GM12891 (cell line): ENCODE measurements at places on chromosomes 5 and 9.
A peak's percentile ranks its signal among the peaks of the same experiment; 100 is the strongest.

DNA sequence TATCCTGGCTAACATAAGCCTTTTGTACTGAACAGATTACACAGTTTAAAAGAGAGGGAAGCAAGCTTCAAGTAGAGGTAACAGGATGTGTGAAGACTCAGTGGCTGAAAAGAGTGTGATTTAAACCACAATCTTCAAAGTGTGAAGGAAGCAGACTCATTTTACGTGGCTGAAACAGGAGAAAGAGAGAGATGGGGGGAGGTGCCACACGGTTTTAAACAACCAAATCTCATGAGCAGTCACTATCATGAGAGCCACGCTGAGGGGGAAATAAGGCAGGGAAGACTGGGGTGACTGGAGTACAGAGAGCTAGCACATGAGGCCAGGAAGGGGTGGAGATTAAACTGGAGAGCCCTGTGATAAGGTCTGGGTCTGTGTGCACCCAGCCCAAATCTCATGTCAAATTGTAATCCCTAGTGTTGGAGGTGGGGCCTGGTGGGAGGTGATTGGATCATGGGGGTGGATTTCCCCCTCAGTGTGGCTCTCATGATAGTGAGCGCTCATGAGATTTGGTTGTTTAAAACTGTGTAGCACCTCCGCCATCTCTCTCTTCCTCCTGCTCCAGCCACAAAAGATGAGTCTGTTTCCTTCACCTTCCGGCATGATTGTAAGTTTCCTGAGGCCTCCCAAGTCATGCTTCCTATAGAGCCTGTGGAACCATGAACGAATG lies 318.6 kb upstream of the CD180 start:
- DNase-seq = no peak

DNA sequence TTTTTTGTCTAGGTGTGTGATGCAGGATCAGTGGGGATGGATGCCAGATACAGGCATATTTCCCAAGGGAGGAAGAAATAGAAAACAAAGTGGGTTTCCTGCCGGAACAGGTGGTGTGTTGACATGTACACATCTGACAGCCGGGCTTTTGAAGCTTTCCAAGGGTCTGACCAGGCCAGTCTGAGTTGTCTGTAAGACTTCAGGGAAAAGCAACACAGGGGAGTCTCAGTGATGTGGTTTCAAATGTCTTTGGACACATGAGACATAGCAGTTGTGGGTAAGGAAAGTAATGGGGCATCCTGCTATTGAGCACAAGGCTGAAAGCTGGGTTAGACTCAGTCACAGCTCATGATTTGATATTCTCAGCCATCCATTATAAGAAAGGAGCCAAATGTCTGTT lies 274.9 kb downstream of the PIK3R1 start:
- no peak for DNase-seq

- no peak for DNase-seq
Observed at GRCh38 chr5:54829676-54830535, 155.5 kb downstream of the ESM1 start.

DNA sequence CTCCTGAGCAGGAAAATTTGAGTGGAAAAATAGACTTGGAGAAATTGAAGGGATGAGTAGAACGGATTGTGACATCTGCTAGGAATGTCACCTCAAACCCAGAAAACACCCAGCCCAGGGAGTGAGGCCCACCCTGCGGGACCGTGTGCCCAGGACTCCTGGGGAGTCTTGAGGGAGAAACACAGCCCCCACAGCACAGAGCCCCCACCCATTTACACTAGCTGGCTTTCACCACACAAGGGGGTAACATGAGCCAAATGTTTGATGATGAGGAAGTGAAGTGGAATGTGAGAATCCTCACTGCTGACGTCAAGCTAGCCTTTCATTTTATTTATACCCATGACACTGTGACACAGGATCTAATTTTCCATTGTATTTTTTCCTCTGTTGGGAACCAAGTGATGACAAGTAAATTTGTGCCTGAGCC lies 42.8 kb upstream of the PDE8B start:
- DNase-seq = no peak

- no peak for DNase-seq
Observed at GRCh38 chr5:96905864-96906263, 29.6 kb downstream of the ERAP2 start.

GRCh38 chr9:121780177-121781040 lies 129.0 kb downstream of the DAB2IP start:
- DNase-seq = no peak

DNA sequence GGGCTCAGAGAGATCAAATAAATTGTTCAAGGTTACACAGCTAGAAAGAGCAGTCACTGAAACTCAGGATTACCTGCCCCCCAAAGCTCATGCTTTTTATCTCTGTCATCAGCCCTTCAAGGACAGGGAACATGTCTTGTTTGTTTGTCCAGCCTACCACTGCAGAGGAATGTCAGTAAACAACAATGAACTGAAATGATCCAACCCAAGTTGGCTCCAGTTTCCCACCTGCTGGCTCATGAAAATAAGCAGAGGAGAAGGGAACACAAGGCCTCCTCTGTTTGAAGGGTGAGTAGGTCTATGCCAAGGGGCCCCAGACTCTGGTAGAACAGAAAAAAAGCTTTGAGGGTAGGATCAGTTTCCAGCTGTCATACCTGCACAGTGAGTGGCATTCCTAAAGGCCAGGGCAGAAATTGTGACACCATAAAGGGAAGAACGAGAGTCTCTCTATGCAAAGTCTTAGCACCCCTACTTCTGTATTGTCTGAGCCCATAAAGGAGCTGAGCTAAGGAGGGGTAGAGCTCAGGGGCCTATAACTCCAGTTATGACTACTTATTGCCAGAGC lies 115.2 kb downstream of the TRIM36 start:
- DNase-seq = no peak

- no peak for DNase-seq
Observed at GRCh38 chr5:68449380-68449779, 233.8 kb downstream of the PIK3R1 start.

- no peak for DNase-seq
Observed at GRCh38 chr9:71984403-71984802, 73.0 kb downstream of the C9orf85 start.

- no peak for DNase-seq
Observed at GRCh38 chr5:11075035-11075805, 314.2 kb upstream of the DAP start.

DNA sequence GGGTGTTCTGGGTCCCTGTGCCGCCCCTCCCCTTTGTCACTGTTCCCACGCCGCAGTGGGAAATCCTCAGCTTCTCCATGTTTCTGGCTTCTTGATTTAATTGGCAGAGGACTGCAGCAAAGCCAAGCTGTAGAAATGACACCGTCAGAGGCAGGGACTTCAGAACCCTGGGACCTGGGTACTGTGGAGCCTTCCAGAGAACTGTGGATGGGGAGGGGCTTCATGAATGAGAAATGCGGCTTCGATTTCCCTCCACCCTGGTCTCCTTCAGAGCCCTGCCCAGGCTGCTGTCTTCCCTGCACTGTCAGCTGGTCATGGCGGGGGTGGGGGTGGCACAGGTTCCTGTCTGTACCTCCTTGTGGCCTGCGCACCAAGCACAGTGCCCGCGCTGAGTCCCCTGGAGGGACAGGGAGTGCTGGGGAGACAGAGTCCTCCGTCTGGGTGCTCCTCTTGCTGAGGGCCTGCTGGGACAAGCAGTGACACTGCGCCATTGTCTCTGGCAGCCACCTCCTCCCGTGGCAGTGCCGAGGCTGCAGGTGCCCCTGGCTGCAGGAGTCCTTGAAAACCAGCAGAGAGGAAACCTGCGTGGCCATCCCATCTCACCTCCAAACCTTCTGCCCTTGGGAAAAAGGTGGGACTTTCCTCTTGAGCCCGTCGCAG lies 47.2 kb downstream of the COL5A1 start:
- DNase-seq = no peak

DNA sequence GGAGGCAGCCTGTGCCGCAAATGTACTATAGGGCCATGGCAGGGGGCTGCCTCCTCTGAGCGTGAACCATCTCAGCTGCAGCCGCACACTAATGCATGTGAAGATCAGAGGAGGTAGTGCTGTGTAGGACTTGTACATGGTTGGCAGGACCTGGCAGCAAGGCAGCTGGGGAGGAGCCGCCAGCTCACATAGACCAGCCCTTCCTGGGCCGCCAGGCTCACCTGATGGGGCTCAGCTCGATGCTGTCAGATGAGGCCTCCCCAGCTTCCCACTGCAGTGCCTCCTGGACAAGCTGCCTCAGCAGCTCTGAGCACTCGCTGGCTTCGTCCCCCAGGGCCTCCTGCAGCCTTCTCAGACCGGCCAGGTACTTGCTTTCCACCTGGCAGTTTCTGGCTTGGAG lies 18.0 kb upstream of the CORO2A start:
- no peak for DNase-seq

- DNase-seq = no peak
Observed at GRCh38 chr9:92332577-92333281, 7.0 kb downstream of the CENPP start.

DNA sequence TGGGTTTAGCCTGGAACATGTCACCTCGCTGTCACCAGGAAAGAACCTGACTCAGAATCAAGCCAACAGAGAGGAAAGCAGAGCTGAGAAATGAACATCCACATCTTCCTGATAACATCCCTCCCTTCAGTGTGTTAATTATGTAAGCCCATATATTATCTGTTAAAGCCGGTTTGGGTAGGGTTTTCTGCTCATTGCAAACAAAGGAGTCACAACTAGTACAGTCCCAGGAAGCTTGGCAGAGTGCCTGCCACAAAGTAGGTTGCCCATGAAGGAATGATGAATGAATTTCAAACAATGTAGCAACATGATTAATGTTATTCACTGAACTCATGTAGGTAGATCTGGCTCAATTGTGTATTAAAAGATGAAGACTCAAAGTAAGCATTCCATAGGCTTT lies 10.4 kb upstream of the PPARGC1B start:
- DNase-seq = no peak

- no peak for DNase-seq
Observed at GRCh38 chr5:174618589-174618988, 105.8 kb upstream of the MSX2 start.

GRCh38 chr9:106423575-106423974 lies 439.4 kb upstream of the ZNF462 start:
- no peak for DNase-seq

GRCh38 chr9:134658378-134658955 lies 16.9 kb downstream of the COL5A1 start:
- no peak for DNase-seq

- DNase-seq = no peak
Observed at GRCh38 chr5:120096413-120096812, 367.7 kb upstream of the PRR16 start.

DNA sequence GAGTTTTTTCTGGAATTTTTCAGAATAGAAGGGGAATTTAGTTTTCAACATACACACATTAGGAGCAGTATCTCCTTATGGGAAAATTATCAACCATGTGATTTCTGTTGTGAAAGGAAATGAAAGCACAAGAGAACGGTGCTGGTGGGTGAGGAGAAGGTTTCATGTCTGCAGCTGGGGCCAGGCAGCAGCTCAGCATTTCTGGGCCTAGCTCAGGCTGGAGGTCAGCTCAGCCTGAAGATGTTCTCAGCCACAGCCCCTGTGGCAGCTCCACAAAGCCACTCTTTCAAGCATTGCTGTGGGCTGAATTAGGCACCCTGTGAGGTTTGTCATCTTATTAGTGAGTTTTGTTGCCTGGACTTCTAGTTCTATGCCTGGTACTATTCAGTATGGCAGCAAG lies 90.3 kb downstream of the DIRAS2 start:
- peak; percentile 10 for DNase-seq

GRCh38 chr5:135133698-135134515 lies 99.9 kb upstream of the PITX1 start:
- DNase-seq = no peak

GRCh38 chr5:154366353-154366752 lies 79.4 kb upstream of the SAP30L start:
- DNase-seq = no peak

DNA sequence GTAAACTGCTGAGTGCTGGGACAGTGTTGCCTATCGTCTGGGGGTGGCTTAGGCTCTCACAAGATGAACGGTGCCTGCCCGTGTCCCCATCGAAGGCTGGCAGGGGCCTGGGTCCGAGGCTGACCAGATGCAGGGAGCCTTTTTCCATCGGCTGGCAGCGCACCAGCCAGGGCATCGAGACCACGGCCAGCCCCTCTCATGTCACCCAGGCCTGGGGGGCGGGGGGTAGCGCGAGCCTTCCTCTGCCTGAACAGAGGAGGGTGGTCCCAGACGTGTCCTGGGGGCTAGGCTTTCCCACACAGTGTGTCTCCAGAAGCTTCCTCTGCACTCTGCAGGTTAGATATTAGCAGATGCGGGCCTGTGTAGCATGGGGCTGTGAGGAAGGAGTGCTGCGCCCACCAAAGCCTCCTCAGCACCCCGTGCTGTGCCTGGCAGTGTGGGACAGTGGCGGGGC lies 17.3 kb downstream of the FGD3 start:
- no peak for DNase-seq

GRCh38 chr5:133370036-133370831 lies 242.1 kb downstream of the FSTL4 start:
- no peak for DNase-seq

DNA sequence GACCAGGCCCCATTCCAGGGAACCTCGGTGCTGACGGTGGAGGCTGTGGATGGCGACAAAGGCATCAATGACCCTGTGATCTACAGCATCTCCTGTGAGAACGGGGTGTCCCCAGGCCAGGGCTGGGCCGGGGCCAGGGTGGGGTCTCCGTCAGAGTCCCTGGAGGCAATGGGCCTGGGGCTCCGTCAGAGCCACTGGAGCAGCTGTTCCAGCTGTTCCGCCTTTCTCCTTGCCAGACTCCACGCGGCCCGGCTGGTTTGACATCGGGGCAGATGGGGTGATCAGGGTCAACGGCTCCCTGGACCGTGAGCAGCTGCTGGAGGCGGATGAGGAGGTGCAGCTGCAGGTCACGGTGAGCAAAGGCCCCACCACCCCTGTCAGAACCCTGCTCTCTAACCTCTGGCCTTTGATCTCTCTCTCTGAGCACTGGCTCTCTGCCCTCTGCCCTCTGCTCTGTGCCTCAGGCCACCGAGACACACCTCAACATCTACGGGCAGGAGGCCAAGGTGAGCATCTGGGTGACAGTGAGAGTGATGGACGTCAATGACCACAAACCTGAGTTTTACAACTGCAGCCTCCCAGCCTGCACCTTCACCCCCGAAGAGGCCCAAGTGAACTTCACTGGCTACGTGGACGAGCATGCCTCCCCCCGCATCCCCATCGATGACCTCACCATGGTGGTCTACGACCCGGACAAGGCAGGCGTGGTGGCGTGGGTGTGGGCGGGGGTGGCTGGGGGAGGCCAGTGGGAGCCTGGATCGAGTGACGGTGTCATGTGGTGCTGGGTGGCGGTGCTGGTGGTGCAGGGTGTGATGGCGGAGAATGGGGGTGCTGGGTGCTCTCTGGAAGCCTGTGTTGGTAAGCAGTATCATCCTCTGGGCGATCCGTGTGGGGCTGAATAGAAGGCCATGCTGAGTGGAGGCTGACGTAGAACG lies 26.6 kb downstream of the CDHR2 start:
- DNase-seq = no peak

- DNase-seq = peak; percentile 6
Observed at GRCh38 chr9:122988920-122989621, 44.4 kb upstream of the GPR21 start.

- no peak for DNase-seq
Observed at GRCh38 chr5:142852416-142853198, 82.4 kb downstream of the ARHGAP26 start.
